ENCODE measurements at places on chromosomes 2 and 18.

- no peak for DNase-seq
These were observed 219.0 kb downstream of the SH3BP4 start for GRCh38 chr2:235170536-235171521.

DNA sequence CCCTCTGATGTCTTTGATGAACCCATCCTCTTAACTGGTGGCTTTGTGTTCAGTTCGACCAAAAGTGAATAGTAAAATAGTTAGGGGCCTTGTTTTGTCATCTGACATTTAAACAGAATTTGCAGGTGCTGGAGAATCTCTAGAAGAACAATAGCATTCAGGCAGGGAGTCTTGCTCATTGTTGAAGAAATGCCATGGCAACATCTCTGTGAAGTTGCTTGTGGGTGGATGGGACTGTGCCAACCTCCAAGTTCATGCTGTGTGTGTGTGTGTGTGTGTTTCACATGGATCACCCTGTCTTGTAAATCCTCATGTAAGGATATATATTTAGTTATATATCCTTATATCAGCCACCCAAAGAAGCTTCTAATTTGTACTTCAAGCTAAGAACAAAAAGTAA is 66.7 kb downstream of the SKA1 start:
- no peak for DNase-seq

DNA sequence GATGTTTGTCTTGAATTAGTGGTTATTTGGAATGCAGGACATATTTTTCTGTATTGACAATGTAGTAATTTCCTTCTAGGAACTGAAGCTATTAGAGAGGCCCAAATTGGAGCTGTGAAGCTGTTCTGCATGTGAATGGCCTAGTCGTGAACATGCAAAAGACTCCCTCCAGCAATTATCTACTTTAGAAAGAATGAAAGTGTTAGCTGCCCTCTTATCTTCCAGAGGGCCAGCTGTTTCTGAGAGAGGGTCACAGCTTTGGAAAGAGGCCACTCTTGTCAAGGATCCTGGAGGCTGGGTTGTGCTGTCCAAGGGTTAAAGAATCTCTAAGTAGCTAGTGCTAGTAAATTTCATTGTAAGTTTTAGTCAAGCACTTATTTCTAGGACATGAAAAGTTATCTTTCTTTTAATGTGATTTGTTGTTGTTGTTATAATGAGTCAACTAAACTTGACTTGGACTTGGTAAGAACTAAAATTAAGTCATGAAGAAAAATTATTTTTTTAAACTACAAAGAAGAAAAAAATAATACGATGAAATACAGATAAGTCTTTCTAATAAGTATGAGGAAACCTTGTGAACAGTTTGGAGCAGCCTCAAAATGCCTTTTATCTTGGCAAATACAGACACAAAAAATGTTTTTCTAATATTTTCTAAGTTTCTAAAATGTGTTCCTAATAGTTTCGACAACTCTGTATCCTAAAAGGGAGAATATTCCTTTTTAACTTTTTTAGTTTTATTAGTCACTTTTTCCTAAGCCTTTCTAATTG is 36.8 kb downstream of the DPP4 start:
- no peak for DNase-seq

DNA sequence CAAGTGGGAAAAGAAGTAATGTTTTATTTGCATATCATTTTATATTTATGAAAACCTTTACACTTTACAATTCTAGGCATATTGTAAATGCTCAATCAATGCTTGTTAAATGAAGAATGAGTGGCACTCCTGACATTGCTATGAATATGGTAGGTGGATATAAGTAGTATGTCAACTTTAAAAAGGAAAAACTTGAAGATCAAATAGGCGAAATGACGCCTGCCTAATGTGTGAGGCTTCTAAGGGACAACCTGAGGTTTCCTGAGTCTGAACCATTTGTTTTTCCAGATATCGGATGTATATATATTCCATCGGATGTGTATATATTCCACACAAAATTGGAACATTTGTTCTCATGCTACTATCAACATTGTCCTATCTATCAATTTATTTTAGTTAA is 1.4 kb downstream of the STAT4 start:
- DNase-seq: no peak

DNA sequence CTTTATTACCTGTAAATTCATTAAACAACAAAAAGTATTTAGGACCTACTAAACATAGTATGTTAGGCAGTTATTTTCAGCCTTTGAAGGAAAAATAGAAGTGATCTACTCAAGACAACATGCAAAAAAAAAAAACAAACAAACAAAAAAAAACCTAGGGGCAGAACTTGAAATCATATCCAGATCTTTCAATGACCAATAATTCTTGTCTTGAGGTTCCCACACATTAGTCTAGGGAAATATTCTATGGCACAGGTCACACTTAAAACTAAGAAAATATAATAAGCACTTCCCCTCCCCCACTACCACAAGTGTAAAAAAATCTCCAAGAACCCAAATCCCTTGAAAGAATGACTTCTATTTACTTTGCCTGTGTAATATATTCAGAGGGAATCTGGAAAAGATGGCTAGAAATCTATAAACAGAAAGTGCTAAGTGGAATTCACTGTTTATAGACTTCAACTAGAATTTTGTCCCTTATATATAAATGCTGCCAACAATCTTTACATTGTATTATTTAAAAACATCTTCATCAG is 3.5 kb downstream of the PELI1 start:
- no peak for DNase-seq

GRCh38 chr2:214503568-214503967 is 92.7 kb downstream of the VWC2L start:
- no peak for DNase-seq

- no peak for DNase-seq
These were observed 18.7 kb upstream of the TMEM200C start for GRCh38 chr18:5914016-5914415.

GRCh38 chr18:40821596-40822243 is 1133.3 kb upstream of the PIK3C3 start:
- no peak for DNase-seq

- DNase-seq: no peak
These were observed 5.7 kb upstream of the RTKN start for GRCh38 chr2:74447230-74447999.

GRCh38 chr2:62474176-62474575 is 31.8 kb downstream of the TMEM17 start:
- no peak for DNase-seq
